ENCODE measurements at places on chromosomes 11 and 22.

- peak; percentile 3 for DNase-seq
Measured at GRCh38 chr11:4626207-4627099, 10.8 kb upstream of the OR51D1 start.

- peak; percentile 4 for DNase-seq
Measured at GRCh38 chr11:57513911-57514537, 1.5 kb downstream of the SLC43A1 start.

- no peak for DNase-seq
Measured at GRCh38 chr22:19466126-19466716, 12.8 kb downstream of the UFD1 start.

GRCh38 chr11:70230840-70231710 lies 28.0 kb downstream of the FADD start:
- DNase-seq, result no peak

GRCh38 chr22:37276776-37277175 lies 5.5 kb upstream of the CYTH4 start:
- no peak for DNase-seq

DNA sequence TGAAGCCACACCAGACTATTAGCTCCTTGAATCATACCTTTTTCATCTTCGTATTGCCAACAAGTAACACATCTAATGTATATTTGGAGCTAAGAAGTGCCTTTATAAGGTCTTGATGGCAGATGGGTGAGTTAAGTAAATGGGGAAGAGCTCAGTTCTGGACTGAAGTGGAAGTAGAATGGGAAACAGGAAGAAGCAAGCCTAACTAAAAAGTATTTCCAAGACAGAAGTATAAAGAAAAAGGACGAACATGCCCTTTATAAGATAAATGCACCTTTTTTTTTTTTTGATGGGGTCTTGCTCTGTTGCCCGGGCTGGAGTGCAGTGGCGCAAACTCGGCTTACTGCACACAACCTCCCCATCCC lies 14.5 kb downstream of the CRTAM start:
- DNase-seq, result no peak

GRCh38 chr22:42549331-42550060 lies 4.3 kb upstream of the SERHL2 start:
- DNase-seq, result no peak

DNA sequence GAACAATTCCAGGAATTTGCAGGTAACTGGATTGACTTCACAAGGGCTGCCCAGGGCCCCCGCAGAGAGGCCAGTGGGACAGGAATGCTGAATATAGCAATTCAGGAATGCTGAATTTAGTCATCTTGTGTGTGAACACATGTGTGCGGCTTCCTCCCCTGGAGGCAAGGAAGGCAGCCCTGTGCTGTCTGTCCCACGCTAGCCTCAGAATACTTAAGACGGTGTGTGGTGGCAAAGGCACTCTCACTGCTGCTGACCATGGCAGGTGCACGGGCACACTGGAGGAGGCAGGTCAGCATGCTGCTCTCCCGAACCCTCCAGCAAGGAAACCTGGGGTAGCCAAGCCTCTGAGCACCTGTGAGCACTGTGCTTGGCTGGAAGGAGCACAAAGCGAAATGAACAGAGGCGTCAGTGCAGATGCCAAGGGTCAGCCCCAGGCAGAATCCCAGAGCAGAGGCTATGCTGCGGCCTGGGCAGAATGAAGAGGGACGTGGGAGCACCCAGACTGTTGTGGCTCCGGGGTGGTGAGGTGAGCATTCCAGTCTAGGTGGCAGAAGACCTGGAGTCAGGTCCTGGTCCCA lies 2.7 kb downstream of the GNAZ start:
- DNase-seq, result no peak

DNA sequence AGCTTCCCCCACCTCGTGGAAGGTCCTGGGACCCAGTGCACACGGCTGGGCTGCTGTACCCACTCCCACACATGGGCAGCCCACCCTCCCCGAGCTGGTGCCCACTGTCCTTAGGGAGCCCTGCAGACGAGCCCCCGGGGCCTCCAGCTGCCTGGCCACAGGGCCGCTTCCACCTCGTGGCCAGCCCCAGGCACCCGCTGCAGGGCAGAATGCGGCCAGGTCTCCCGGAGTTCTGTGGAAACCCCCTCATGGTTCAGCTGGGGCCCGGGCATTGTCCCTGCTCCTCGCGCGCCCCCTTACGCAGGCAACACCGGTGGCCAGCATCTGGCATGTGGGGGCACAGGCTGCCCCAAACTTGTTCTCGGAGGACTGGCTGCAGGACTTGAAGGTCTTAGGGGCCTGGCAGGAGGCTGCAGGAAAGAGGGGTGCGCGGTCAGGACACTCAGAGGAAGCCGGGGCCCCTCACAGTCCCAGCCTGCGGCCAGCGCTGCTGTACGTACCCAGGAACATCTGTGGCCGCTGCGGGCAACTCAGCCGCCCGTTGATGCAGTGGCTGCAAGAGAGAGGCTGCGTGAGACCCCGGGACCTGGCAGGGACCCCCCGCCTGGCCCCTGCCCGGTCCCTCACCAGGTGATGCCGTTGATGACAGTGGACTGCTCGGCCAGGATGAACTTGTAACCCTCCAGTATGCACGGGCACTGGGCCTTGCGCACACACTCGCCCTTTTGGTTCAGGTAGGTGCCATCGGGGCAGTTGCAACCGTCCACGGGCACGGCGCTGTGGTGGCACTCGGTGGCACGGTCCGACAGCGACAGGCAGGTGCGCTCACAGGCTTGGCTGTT lies 9.7 kb downstream of the MUC6 start:
- DNase-seq, result no peak

- DNase-seq, result no peak
Measured at GRCh38 chr22:41768430-41768829, 32.0 kb upstream of the CCDC134 start.

GRCh38 chr11:257766-258493 lies 20.3 kb upstream of the NLRP6 start:
- DNase-seq, result no peak

GRCh38 chr11:110878513-110878912 lies 166.3 kb upstream of the ARHGAP20 start:
- DNase-seq, result no peak

DNA sequence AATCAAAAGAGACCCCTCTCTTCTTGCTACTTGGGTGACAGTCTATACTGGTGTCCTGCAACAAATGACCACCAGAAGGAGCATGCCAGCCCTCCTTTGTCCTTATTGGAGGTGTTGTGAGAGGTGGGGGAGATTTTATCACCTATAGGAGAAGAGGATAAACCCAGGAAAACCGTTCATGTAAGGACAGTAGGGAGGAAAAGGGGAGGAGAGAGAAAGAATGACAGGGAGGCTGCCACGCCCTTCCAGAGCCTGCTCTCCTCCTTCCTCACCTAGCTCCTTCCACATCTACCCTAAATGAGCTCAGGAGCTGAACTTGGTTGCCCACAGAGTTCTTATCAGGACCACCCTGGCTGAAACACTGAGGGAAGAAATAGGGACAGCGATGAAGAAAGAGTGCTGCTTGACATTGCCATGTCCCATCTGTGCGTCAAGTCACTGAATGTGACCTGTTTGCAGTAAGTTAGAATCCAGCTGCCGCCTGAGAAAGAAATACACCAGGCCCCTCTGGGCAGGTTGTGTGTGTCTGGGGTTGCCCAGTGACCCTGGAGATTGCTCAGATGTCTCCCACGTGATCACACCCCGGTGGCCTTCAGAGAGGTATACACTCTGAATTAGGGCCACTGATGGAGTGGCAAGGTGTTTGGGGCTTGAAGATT lies 40.4 kb upstream of the ETS1 start:
- DNase-seq, result no peak

- peak; percentile 6 for DNase-seq
Measured at GRCh38 chr22:43884600-43885318, 7.1 kb downstream of the PNPLA5 start.

GRCh38 chr11:74070723-74071492 lies 62.0 kb upstream of the UCP3 start:
- DNase-seq, result no peak

DNA sequence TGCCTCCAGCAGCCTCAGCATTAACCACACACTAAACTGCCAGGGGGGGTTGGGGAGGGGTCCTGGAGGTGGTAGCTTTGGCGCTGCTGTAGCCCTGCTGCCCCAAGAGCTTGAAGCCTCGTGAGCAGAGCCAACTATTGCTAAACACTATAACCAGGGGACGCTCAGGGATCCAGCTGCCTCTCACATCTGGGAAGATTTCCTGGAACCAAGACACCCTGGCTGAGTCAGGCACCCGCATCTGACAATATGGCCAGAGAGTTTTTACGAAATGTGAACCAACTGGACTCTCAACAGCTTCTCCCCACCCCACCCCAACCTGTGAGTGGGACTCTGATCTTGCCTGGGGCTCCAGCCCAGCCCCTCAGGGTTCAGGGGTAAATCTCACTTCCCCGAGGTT lies 14.3 kb downstream of the C1QTNF6 start:
- DNase-seq, result no peak

DNA sequence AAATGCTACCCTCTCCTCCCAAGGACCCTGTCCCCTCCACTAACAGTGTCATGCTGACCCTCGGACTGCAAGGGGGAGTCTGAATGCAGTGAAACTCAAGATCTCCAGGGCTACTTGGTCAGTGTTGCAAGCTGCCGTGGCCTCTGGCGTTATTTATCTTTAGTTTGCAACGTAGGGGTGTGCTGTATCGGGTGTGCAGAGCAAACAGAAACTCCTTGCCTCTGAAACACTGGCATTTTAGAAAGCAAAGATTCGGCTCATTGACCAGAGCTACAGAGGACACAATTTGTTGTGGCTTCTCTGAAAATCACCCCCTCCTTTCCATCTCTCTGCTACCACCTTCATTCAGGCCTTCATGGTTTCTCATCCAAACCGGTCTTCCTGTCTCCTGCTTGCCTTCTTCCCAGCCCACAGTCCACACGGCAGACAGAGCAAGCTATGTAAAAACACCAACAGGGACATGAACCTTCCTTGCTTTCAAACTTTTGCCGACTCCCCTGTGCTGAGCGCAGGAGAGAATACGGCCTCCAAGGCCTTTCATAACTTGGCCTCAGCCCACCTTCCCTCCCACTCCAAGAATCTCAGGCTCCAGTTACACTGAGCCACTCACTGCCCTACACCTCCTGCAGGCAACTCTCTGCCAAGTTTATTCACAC lies 14.9 kb downstream of the FZD4 start:
- no peak for DNase-seq

DNA sequence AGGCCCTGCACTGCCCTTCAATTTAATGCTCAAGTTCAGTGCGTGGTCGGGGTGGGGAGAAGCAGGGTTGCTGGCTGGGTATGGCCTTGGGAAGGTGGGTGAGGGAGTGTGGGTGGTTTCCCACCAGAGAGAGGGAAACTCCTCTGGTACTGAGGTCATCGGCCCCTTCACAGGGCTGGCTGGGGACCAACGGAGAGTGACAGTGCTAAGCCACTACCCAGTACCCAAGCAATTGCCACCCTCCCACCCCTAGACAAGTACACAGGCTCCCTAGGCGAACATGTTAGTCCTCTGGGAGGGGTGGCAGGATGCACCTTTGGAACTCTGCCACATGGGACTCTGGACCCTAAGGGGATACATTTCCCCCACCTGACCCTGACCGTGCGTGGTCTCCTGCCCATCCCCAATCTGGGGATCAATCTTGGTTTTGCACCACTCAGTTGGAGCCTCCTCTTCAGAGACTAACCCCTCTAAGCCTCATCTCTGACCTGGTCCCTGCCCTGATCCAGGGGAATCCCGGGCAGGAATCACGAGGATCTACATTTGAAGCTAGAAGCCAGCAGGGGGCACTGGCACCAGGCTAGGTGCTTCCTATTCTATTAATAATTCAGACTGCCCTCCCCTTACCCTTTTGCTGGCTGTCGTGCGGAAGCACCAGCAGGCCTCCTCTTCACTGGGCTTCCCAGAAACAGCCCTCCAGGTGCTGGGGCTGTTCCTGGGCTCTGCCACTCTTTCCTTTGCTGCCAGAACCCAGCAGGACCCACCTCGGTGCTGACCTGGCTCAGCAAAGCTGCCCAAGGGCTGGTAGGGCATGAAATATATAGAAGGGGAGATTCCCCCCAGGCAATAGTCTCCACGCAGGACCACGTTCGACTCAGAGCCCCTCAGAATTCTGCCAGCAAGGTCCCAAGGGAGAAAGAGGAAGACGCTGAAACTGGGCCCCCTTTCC lies 377.7 kb downstream of the TENM4 start:
- DNase-seq, result no peak
